ENCODE measurements at places on chromosomes 5 and 9. TPM values are rescaled to one million over a fixed set of nuclear protein-coding genes. Genes with fewer than 3 reads are reported as not detected.

Gene LCN1
- not detected for total RNA-seq

Gene HSPA4
- total RNA-seq, result 80.7 TPM

Gene NDST1
- total RNA-seq, result 79.7 TPM

Gene CER1
- not detected for total RNA-seq

Gene MBLAC2
- 4.4 TPM for total RNA-seq

Gene RAB24
- 35.7 TPM for total RNA-seq

Gene CAVIN4
- not detected for total RNA-seq

Gene PCAT7
- total RNA-seq, result not detected

Gene CDH12
- not detected for total RNA-seq

Gene SLC6A18
- total RNA-seq, result not detected

Gene ACOT12
- not detected for total RNA-seq

Gene CDX1
- not detected for total RNA-seq

Measured in cardiac atrium fibroblast (primary cell).